NCI-H2081 (cell line): ENCODE measurements at places on chromosomes 6 and 20.

- DNase-seq, result peak; percentile 7
Observed at GRCh38 chr6:100078509-100078908, 84.5 kb upstream of the MCHR2 start.

- DNase-seq, result no peak
Observed at GRCh38 chr20:40961686-40962640, 66.7 kb upstream of the TOP1 start.

- DNase-seq, result no peak
Observed at GRCh38 chr6:77474973-77475372, 11.7 kb upstream of the HTR1B start.

GRCh38 chr6:101146389-101146788 is 247.1 kb upstream of the GRIK2 start:
- no peak for DNase-seq

DNA sequence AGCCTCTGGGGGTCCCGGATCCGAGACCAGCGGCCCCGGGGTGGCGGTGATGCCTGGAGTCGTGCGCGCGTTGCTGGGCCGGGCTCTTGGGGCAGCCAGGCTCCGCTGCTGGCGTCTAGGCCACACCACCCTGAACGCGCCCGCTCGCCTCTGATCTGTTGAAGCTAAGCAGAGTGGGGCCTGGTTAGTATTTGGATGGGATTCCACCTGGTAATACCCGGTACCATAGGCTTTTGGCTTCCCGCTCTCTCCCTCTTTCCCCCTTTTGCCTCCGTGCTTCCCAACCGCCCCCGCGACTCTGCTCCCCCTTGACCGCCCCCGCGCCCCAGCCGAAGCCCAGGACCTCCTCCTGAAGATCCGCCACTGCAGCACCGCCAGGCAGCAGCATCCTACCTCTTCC is 1383.5 kb upstream of the DEFB115 start:
- DNase-seq, result no peak

GRCh38 chr20:38098952-38099351 is 65.4 kb downstream of the RPRD1B start:
- DNase-seq, result no peak

- no peak for DNase-seq
Observed at GRCh38 chr6:159445351-159445750, 247.7 kb downstream of the SOD2 start.

- DNase-seq, result no peak
Observed at GRCh38 chr6:15929685-15930084, 199.2 kb upstream of the MYLIP start.

DNA sequence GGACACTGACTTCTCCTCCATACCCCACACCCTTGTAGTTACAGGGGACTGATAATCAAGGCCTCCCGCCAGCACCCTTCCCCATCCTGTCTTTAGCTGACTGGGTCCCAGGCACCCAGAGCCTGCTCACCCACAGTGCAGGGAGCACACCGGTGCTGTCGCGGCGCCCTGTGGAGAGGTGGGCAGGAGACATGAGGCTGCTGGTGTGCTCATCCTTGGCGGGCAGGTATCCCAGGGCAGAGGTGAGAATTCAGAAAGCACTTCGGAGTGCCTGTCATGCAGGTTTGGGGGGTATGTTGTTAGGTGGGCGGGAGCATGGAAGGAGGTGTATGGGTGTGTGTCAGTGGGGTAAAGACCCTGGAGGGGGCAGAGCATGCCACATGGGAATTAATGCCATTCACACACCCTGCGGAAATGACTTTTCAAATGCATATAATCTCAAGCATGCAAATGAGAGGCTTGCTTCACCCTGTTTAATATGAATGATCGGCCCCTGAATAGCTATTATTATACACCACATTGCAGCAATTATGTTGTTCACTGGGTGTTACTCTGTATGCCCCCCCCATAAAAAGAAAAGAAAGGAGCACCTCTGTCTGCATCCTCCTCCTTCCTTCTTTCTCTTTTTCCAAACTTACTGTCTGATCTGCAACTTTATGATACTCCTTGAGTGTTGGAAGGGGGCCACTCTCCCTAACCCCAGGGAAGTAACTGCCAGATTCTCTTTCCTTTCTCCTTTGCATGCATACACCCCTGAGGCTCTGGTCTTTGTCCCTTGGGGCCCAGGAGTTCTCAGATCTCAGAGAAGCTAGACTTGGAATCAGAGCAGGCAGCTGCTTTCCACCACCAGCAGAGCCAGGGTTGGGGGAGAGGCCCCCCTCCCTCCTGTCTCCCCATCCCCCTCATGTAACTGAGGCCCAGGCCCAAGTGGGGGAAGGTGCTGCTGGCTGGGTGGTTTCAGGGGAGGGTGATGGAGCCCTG is 16.0 kb downstream of the FOXP4 start:
- DNase-seq, result no peak

DNA sequence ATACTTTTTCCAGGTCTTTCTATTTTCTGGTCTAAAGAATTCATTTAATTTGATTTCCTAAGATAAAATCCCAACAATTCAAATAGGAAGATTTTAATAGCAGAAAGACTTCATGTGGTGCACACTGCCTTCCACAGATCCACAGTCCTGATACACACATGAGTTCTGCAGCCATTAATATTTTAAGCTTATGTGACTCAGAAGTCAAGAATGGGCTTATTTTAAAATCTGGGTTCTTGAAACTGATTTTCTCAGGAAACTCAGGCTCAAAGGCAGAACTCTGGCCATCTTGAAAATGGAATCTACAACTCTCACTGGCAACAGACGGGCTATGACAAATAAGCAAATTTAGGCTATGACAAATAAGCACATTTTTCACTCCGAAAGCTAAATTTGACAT is 88.2 kb downstream of the COL12A1 start:
- DNase-seq, result no peak

- DNase-seq, result no peak
Observed at GRCh38 chr20:58647162-58647795, 3.8 kb upstream of the STX16 start.

DNA sequence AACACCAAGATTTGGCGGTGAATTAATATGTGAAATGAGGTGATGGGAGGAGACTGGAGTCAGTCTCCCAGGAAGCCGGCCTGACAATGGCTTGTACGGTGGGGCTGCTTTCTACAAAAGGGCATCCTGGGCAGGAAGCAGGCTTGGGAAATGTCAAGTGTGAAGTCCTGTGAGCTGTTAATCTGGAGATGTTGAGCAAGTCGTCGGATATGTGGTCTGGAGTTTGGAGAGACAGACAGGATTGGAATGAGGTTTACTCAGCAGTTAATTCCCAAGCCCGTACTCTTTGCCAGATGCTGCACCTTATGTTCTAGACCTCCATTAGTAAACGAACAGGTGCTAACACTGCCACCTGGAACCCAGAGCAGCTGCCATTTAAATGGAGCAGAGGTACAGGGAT is 107.7 kb upstream of the FOXC1 start:
- no peak for DNase-seq

DNA sequence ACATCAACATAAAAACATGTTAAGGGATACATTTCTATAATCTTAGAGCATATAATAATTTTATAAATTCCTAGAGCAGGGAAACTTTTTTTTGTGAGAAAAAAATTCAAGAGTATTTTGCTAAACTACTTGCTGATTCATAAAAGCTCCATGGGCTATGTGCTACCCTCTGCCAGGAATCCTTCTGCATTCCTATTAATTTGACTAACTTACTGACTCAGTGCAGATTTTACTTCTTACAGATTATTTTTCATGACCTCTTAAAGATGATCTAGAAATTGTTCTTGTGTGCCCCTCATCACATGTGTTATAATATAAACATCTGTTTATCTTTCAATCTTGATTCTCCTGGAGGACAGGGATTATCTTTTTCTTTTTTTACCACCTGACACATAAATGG is 5.7 kb downstream of the VTA1 start:
- no peak for DNase-seq

GRCh38 chr20:58072695-58073671 is 155.5 kb downstream of the ANKRD60 start:
- DNase-seq, result no peak

DNA sequence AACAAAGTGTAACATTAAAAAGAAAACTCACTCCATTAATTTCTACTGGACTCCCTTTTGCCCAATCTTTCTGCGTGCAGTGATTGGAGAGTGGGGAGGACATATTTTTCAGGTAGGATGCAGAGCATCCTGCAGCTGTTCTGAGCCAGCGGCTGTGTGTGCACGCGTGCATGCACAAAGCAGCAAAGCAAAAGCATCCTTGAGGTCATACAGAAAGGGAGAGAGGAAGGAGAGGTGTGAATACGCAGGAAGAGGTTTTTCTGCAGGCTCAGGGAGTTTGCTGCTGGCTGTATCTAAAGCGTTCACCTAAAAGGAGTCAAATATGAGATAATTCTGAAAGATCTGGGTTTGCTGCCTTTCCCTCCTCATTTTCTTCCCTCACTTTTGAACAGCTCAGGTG is 108.4 kb downstream of the HUS1B start:
- no peak for DNase-seq

- DNase-seq, result no peak
Observed at GRCh38 chr6:28345201-28345600, 4.5 kb upstream of the ZKSCAN3 start.

- DNase-seq, result no peak
Observed at GRCh38 chr6:163955096-163955495, 540.6 kb downstream of the QKI start.

DNA sequence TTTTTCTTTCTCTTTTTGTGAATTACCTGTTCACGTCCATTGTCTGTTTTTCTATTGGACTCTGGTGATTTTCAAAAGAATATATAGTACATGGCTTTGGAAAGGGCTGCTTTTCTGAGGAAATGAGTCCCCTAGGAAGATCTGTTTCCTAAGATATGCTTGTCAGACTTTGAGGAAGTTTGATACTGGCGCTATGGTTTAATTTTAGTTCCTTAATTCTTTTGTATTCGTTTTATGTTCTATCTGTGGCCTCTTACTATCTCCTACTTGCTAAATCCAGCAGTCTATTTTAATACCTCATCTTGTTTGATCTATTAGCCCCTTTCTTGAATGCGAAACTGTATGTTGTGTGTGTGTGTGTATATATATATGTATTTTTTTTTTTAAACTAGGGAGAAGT is 101.9 kb downstream of the LIN28B start:
- DNase-seq, result no peak

- no peak for DNase-seq
Observed at GRCh38 chr6:34617231-34617630, 61.1 kb upstream of the SPDEF start.

GRCh38 chr6:124822204-124822613 is 140.0 kb upstream of the RNF217 start:
- no peak for DNase-seq

DNA sequence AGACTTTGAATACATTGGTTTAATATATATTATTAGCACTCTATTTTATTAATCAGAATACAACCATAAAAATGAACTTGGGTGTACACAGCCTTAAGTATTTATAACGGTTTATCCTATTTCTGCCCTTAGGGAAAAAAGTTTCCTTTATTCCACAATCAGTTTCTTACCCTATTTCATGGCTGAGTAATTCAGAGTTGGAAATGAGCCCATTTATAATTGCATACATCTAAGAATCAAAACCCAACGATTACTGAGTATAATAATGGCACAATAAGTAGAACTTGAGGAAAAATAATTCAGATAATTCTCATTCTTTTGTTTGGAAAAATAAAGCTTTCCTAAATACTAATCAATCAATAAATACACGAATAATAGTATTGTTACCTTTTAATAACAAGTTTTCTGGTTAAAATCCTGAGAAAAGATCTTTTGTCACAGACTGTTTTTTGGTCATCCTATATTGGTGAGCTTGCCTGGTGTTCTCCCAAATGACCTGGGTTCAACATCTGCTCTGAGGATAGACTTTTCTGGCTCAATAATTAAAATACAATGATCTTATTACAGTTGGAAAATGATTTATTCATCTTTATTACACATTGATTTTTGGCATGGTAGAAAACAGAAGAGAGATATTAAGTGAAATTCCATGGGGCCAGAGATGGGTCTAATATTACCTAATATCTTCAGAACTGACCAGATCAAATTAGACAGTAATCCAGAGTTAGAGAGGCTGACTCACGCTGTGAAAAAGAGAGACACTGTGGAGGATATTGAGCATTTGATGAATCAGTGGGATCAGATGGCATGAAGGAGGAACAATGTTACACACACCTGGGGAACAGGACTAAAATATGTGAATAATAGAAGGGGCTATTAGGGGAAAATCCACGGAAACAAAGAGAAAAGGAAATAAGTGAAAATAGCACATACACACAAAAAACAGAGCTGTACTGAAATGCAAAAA is 162.1 kb upstream of the TBX18 start:
- DNase-seq, result no peak

- DNase-seq, result no peak
Observed at GRCh38 chr6:69801225-69801624, 4.4 kb upstream of the LMBRD1 start.

- DNase-seq, result no peak
Observed at GRCh38 chr20:58233881-58234528, 5.6 kb upstream of the ANKRD60 start.

GRCh38 chr6:132937466-132937906 is 123.1 kb downstream of the RPS12 start:
- DNase-seq, result peak; percentile 84

DNA sequence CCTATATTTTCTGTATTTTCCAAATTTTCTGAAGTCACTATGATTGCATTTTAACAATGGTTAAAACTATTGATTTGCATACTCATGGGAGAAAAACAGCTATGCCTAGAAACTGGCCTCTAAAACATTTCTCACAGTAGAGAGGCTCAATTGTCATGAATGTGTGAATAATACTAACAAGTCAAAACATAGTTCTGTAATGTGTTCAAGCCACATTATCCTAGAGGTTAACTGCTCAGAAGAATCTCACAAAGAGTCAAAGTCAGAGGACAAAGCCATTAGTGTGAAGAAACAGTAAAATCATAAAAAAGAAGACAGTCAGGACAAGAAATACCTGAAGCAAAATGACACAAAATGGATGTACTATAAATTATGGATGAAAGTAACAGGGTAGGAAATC is 12.5 kb upstream of the ALDH8A1 start:
- DNase-seq, result no peak

DNA sequence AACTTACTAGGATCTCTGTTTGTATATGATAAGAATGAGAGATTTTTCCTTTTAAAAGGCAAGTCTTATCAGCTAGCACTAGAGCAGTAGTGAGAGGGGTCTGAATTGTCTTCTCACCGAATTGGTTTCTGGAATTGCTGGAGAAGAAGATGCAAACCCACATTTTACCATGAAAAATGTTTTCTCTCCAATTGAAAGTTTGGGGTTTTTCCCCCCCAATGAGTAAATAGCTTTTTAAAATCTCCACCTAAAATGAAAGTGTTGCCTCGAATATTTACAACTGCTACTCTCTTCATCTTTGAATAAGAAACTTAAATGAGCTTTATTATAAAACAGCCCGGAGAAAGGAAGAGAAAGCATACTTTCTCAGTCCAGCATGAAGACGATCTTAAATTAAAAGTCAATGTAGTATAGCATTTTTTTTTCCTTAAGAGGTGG is 1.8 kb downstream of the TCF21 start:
- no peak for DNase-seq

GRCh38 chr6:108763931-108764579 is 84.2 kb upstream of the ARMC2 start:
- no peak for DNase-seq
